ENCODE measurements at places on chromosomes 16 and 17.

GRCh38 chr16:56281249-56281805 is 90.0 kb downstream of the GNAO1 start:
- DNase-seq = no peak

GRCh38 chr16:58487566-58488351 is 12.2 kb upstream of the NDRG4 start:
- DNase-seq = peak; percentile 96

DNA sequence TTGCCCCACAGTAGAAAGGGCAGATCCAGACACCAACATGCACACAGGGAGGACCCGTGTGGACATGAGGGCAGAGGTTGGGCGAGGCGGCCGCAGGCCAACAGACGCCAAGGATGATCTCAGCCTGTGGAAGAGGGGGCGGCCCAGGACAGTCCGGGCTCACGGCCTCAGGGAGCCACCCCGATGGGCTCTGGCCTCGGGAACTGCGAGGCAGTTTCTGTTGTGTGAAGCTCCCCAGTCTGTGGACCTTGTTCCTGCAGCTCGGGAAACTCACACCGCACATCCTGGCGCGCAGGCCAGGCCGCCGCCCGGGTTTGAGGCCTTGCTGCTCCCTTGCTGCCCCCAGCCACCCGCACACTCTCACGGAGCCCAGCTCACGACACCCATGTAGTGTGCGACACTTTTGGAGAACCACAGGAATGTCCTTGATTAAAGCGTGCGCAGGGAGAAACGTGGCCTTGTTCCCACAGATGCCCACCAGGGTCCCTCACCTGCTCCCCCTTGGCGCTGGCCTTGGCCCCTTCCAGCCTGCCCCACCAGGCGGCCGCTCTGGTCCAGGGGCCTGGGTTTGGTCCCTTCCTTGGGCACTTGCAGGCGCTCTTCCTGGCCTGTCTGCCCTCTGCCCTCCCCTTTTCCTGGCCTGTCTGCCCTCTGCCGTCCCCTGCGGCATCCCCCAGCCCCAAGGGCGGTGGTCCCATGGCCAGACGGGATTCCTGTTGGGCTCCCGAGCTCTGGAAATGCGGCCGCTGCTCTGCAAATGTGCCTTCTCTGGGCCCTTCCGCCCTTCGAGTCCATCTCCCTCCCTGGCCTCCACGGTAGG is 9.3 kb upstream of the SLC38A10 start:
- no peak for DNase-seq

DNA sequence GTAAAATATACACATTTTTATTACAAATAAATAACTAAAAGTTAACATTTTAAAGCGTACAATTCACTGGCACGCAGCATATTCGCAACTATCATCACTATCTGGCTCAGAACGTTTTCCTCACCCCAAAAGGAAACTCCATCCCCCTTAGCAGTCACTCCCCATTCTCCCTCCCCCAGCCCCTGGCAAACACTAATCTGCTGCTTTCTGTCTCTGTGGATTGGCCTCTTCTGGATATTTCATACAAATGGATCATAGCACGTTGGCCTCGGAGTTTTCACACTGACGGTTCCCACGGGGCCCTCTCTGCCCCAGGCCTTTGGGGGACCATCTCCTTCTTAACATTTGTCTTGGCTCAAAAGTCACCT is 64.6 kb downstream of the RTN4RL1 start:
- no peak for DNase-seq

GRCh38 chr17:75697651-75698291 is 23.5 kb upstream of the ITGB4 start:
- DNase-seq = no peak

DNA sequence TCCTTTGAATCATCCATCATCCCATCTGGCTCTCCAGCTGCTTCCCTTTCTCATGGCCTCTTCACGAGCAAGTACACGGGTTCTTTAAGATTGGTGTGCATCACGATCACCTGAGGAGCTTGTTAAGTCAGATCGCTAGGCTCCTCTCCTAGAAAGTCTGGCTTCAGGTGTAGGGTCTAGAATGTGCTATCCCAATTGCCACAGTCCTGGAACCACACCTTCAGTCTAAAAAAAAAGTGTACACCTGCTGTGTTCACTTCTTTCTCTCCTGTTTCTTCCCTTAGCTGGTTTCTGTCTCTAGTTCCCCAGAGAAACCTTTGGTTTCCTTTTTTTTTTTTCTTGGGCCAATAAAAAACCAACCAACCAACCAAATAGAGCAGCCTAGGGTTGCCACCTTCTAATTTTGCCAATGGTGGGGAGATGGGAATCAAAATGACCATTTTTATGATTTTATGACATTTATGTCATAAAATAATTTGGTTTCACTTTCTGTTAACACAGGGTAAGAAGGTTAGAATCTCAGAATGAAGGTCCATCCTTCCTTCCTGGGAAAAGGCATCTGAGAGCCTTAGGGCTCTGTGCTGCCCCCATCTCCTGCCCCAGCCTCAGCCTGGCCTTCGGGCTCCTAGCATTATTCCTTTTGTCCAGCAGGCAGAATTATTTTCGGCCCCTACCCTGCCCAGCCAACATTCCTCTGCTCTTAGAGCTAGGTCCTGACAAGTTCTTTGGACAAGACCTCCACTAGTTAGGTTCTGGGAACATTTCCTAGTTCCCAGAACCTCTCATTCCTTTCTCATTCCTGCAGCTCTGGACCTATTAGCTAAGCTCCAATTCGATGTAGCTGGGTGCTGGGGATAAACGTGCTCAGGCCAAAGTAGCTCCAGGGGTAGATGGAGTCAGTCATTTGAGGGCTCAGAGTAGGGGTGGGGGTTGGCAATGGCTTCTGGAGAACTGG is 1.9 kb upstream of the GGT6 start:
- DNase-seq = no peak

- DNase-seq = no peak
These were observed 520.7 kb upstream of the PSMD7 start for GRCh38 chr16:73775841-73776388.

DNA sequence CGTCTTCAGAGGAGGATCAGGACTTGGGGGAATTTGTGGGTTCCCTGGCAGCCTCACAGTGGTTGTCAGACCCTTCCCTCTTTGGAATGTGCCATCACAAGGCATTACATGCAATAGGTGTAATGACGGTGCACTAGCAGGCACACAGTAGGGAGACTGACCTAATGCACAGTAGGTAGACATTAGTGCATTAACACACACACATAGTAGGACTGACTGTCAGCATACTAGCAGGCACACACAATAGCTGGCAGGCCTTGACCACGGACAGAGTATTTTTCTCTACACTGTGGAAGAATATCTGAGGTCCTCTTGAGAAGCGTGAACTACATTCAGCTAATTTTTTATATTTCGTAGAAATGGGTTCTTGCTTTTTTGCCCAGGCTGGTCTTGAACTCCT is 10.9 kb upstream of the UBALD2 start:
- DNase-seq = no peak

DNA sequence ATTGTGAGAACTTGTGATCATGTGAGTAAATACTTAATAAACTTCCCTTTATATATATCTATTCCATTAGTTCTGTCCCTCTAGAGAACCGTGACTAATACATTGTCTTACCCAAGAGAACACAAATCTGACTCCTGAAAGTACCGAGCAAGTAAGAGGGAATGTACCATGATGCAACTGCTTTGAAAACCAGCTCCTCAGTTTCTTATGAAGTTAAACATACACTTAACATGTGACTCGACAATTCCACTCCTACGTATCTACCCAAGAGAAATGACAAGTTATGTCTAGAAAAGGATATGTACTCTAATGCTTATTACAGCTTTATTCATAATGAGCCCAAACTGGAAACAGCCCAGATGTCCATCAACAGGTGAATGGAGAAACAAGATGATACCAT is 8.8 kb upstream of the GJD3 start:
- no peak for DNase-seq

GRCh38 chr16:89325861-89326471 is 108.5 kb downstream of the ZNF778 start:
- DNase-seq = peak; percentile 39

DNA sequence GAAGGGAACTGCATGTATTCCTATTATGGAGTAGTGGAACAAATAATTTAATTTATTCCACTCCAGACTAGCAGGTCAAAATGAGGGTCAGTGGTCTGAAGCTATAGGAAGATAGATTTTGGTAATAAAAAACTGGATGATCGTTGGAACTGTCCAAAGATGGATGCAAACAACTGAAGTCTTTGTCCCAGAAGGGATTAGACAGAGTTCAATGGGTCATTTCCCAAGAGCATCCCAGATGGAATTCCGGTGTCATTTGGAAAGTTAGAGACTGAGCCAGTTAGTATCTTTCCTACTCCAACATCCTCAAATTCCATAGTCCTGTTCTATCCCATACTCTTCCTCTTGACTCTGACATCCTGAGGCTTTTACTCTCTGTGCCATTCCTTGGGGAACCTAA is 22.8 kb upstream of the TOX3 start:
- no peak for DNase-seq

All from chondrocyte (in vitro differentiated cells).